ENCODE measurements at places on chromosomes 12 and 14.

DNA sequence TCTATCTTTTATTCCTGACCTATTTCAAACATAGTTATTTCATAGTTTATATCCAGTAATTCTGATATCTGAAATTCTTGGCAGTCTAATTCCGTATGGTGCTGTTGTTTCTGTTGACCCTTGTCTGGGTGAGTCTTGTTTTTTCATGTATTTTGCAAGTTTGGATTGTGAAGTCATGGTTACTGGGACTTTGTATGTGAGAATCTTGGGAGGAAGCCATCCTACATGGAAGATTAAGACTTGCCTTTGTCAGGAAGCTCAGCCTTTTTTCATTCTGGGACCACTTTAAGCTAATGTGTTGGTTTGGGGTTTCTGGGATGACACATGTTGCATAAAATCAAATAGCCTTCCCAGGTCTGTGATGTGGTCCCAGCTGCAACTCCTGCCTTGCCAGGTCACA is 191.6 kb upstream of the E2F7 start:
- DNase-seq = no peak

- DNase-seq = no peak
These were observed 4.7 kb upstream of the DIO2 start for GRCh38 chr14:80215756-80216581.

- no peak for DNase-seq
These were observed 419.0 kb upstream of the CCDC196 start for GRCh38 chr14:66066981-66067776.

- DNase-seq = no peak
These were observed 2.3 kb downstream of the ATXN7L3B start for GRCh38 chr12:74539765-74540526.

DNA sequence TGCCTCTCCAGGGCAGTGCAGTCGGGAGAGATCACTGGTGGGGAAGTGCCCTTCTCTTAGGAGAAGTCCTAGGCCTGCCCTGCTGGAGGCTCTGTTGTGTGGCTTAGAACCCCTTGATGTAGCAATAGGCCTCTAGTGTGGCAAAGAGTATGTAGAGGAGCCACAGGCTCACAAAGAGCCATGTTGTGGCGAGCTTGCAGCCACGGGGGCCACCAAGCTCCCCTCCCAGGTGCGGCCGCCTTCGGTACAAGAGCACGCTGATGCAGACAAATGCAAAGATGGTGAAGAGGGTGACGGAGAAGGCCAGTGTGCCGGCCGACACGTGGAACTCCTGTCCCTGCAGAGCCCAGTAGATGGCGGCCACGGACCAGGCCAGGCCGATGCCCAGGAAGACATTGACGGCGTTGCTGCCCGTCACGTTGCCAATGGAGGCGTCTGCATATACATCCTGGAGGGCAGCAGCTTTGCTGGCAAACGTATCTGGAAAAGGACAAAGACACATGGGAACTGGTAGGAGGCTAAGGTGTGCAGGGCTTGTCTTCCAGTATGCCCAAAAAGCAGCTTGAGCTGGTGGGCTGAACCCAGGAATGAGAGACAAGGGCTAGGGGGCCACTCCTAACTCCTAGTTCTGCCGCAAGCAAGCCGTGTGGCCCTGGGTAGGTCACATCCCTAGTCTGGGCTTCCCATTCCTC is 142.8 kb downstream of the SLC8A3 start:
- no peak for DNase-seq

DNA sequence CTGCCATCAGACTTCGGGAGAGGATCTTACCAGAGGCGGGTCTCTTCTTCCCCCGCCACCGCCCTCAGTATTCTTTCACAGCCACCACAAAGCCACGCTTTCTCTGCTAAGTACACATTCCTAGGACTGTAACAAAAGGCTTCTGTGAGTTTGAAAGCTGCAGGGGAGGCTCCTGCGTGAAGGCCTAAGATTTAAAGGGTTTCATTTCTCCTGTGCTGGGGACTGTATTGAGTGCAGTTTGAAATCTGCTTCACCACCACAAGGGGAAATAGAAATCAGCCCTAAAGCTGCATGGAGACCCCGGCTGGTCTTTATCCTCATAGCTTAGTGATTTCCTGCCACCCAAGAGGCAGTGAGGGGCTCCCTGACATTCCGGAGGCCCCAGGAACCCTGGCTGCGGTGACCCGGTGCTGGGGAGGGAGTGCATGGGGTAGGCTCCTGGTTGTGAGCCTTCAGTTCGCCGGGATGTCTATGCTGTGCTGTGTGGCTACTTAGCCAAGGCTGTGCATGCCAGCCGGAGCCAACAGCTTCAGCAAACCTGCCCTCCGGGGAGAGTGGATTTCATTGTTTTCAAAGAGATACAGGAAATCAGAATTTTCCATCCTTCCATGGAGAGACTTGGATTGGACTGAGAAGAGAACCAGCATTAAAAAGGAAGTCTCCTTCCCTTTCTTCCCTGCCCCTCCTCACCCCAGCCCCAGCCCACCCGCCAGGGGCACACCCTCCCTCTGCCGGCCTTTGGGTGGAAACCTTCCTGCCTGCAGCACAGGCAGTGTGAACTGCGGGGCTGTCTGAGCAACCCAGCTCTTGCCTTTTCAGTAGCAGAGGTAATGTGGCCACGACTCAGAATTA is 163.3 kb downstream of the ETV6 start:
- DNase-seq = peak; percentile 43

GRCh38 chr12:126156806-126157574 is 1091.8 kb downstream of the AACS start:
- no peak for DNase-seq

DNA sequence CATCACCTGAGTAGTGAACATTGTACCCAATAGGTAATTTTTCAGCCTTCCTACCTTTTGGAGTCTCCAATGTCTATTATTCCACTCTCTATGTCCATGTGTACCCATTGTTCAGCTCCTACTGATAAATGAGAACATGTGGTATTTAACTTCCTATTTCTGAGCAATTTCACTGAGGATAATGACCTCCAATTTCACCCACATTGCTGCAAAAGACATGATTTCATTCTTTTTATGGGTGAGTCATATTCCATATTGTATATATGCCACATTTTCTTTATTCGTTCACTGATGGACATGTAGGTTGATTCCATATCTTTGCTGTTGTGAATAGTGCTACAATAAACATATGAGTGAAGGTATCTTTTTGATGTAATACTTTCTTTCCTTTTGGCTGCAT is 16.4 kb upstream of the BTG1 start:
- no peak for DNase-seq

DNA sequence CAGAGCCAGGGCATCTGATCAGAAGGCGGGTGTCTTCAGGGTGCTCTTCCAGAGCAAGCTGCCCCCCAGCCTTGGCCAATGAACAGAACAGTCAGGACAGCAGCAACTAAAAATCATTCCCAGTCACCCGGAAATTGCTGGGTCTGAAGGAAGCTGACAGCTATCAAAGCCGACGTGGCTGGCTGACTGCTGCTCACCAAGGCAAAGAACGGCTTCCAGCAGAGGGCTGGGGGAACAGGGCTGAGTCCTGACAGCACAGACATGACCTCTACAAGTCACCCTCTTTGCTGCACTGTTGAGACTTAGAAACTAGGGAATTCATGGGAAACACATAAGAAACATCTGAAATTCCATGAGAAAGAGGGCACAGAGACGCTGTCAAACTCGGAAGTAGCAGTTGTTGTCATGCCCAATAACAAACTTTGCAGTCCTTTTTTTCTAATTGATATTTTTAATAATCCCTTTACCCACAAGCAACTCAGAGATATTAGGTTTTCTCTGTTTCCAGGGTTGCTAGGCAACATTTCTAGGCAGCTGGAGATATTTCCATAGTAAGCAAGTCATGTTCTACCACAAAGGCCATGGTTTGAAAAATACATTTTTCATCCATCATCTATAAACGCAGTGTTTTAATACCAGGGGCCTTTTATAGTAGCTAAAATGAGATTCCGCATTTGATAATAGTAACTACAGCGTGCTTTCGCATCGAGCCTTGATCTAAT is 365.2 kb downstream of the SEC23A start:
- DNase-seq = no peak

- DNase-seq = peak; percentile 38
These were observed 31.3 kb downstream of the FBXO34 start for GRCh38 chr14:55302367-55303124.

GRCh38 chr14:33441633-33442032 is 503.0 kb downstream of the NPAS3 start:
- no peak for DNase-seq

- DNase-seq = no peak
These were observed 77.2 kb upstream of the EGLN3 start for GRCh38 chr14:34027990-34028495.

- no peak for DNase-seq
These were observed 36.0 kb downstream of the SLC8A3 start for GRCh38 chr14:70152704-70153103.

GRCh38 chr14:68624541-68625220 is 168.2 kb downstream of the ZFP36L1 start:
- peak; percentile 69 for DNase-seq

GRCh38 chr12:106625976-106626375 is 43.2 kb downstream of the RFX4 start:
- no peak for DNase-seq

GRCh38 chr12:123949770-123950165 is 22.9 kb downstream of the CCDC92 start:
- no peak for DNase-seq

DNA sequence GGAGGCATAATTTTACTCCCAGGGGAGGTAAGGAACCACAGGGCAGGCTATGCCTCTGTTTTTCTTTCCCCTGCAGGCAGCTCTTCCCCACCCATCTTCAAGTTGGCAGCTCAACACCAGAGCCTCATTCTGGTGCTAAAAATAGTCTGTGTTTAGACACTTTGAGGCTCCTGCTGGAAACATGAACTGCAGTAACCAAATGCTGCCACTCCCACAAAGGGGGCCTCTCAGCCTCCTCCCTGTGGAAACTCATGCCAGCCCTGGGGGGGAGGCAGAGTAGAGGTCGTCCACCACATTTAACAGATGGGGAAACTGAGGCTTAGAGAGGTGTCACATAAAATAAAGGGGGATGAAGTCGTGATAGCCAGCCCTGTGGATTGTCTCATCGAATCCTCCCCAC is 61.4 kb downstream of the WSCD2 start:
- no peak for DNase-seq

GRCh38 chr12:101769865-101770264 is 30.6 kb upstream of the SYCP3 start:
- no peak for DNase-seq

- peak; percentile 74 for DNase-seq
These were observed 2.5 kb downstream of the LGALS3 start for GRCh38 chr14:55131370-55132137.

GRCh38 chr12:32084017-32084688 is 22.5 kb upstream of the BICD1 start:
- DNase-seq = no peak

GRCh38 chr12:67651132-67651695 is 2.7 kb downstream of the DYRK2 start:
- no peak for DNase-seq

DNA sequence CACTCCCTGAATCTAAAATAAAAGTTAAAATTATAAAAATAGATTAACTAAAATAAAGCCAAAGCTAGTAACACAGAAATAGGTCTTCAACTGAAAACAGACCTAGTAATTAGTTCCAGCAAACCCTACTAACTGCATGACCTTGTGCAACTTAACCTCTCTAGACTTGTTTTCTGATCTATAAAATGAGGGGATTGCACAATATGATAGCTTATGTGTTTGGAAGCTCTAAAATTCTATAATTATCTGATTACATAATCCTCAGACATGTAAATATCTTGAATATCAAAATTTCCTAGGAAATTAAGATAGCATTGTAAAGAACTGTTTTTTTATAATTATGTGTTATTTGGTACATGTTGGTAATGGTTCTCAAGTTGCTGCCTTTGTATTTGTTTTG is 144.1 kb upstream of the GRIP1 start:
- no peak for DNase-seq

- DNase-seq = no peak
These were observed 7.8 kb downstream of the HSP90AA1 start for GRCh38 chr14:102078831-102079699.

GRCh38 chr14:89805501-89805900 is 149.0 kb downstream of the EFCAB11 start:
- DNase-seq = no peak

DNA sequence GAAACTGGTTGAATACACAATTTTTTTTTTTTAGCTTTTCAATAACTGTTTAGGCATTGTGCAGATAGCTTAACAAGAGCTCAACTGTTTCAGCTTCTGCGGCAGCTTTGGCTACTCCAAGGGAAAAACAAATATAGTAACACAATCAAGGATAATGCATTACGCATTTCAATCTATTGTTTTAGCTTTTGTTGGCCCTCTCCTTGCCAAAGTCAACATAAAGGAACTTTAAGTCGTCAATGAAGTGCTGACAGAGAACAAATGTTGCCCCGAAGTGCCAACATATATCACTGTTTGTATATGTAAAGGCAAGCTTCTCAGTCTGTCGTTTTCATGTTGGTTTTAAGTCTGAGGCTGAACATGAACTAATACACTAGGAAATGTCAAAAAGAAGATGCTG is 1087.4 kb upstream of the FLRT2 start:
- DNase-seq = no peak

GRCh38 chr12:107660861-107661415 is 24.7 kb upstream of the PWP1 start:
- no peak for DNase-seq

DNA sequence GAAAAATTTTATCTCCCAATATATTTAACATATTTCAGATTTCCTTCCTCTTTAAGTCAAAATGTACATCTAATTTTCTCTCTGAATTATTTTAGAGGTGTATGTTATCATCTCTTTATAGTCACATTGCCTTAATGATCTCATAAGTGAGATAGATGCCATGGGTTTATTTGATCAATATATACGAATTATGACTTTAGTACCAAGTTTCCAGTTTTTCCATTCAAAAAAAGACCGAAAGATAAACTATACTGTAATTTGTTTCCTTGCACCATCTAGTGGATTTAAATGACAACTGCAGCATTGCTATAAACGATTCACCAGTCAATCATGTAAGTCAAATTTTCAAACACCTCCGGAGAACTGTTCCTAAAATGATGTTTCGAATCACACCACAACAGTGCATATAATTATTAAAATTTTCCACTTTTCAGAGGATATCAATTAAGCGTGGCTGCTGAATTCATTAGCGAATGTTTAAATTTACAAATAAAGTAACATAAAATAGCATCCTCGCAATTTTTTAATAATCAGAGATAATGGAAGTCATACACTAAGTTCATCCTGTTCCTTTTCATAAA is 419 bp upstream of the ATXN7L3B start:
- peak; percentile 48 for DNase-seq

- DNase-seq = no peak
These were observed 46.5 kb downstream of the FNTB start for GRCh38 chr14:65033181-65033580.

DNA sequence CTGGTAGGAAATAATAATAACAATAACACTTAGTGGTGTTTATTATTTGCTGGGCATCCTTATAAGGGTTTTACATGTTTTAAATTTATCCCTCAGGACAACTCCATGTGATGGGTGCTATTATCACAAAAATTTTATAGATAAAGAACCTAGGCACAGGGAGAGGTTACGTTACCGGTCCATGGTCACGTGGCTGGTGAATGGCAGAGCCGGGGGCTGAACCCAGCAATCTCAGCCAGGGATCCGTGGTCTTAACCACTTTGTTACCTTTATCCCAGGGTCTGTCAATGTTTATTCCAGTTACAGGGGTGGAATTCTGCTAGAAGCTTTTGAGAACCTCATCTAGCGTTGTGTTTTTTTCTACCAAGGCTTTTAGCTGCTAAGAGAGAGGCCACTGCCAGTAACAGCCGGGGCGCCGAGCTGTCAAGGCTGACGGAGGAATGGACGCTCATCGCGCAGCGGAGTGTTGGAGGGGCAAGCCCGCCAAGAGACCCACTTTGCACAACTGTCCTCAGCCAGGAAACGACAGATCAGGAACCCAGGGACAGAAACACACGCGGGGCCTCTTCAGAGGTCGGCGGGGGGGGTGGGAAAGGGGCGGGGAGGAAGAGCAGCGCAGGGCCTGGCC is 418 bp downstream of the AMN1 start:
- no peak for DNase-seq

Data from CD14-positive monocyte (primary cell).